ENCODE measurements at places on chromosomes 16 and 17. TPM values are rescaled to one million over a fixed set of nuclear protein-coding genes. Genes with fewer than 3 reads are reported as not detected.
A peak's percentile ranks its signal among the peaks of the same experiment; 100 is the strongest.

GRCh38 chr17:76672270-76672851 lies 28.8 kb upstream of the ST6GALNAC1 start:
- peaks cover 56% of the 10 kb centered on the region for H3K4me1 ChIP-seq
- peak overlapping the region; percentile 83 for H3K27ac ChIP-seq
- DNase-seq: peak; percentile 81
- no peaks in the 10 kb centered on the region for H3K27me3 ChIP-seq
- H3K4me3 ChIP-seq: peak overlapping the region; percentile 66

- H3K27ac ChIP-seq: no peak overlapping the region
- H3K36me3 ChIP-seq: peaks cover 4% of the 10 kb centered on the region
- H3K4me3 ChIP-seq: no peak overlapping the region
- no peaks in the 10 kb centered on the region for H3K27me3 ChIP-seq
These were observed 162.0 kb downstream of the CHD9 start for GRCh38 chr16:53216798-53217197.

GRCh38 chr16:4115209-4115948 lies 863 bp downstream of the ADCY9 start:
- H3K4me1 ChIP-seq: peaks cover 39% of the 10 kb centered on the region
- H3K4me3 ChIP-seq: peak overlapping the region; percentile 84
- H3K27ac ChIP-seq: peak overlapping the region; percentile 91
- H3K27me3 ChIP-seq: no peaks in the 10 kb centered on the region

GRCh38 chr17:75721463-75722011 lies 278 bp downstream of the ITGB4 start:
- peaks cover 44% of the 10 kb centered on the region for H3K27me3 ChIP-seq
- peak overlapping the region; percentile 43 for H3K4me3 ChIP-seq
- H3K36me3 ChIP-seq: no peaks in the 10 kb centered on the region
- peaks cover 32% of the 10 kb centered on the region for H3K4me1 ChIP-seq

GRCh38 chr16:24568392-24568791 lies 29.0 kb downstream of the RBBP6 start:
- no peaks in the 10 kb centered on the region for H3K4me1 ChIP-seq
- no peaks in the 10 kb centered on the region for H3K27me3 ChIP-seq
- no peak for DNase-seq
- H3K36me3 ChIP-seq: peaks cover 31% of the 10 kb centered on the region

DNA sequence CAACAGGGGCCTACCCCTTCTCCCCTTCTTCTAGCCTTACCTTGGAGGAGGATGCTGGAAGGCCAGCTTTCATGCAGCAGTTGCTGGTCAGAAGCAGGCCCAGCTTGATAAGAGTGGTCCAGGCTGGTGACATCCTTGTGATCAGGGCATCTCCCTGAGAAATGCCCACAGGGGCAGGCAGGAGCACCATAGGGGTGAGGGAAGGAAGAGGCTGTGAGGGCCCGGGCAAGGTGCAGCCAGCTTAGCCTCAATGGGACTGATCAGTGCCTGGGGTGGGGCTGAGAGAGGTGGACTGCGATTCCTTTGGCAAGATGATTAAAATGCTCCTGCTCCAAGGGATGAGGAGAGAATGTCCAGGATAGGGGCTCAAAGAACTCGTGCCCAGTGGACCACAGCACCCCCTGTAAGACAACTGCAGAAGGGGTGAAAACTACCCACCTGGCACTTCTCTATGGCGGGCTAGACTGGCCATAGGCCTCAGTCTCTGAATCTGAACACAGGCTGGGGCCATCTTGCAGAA lies 9.5 kb upstream of the GALK1 start:
- H3K4me1 ChIP-seq: peaks cover 72% of the 10 kb centered on the region
- H3K4me3 ChIP-seq: no peak overlapping the region
- peaks cover 8% of the 10 kb centered on the region for H3K36me3 ChIP-seq
- no peak overlapping the region for H3K27ac ChIP-seq
- no peaks in the 10 kb centered on the region for H3K27me3 ChIP-seq
- DNase-seq: no peak

DNA sequence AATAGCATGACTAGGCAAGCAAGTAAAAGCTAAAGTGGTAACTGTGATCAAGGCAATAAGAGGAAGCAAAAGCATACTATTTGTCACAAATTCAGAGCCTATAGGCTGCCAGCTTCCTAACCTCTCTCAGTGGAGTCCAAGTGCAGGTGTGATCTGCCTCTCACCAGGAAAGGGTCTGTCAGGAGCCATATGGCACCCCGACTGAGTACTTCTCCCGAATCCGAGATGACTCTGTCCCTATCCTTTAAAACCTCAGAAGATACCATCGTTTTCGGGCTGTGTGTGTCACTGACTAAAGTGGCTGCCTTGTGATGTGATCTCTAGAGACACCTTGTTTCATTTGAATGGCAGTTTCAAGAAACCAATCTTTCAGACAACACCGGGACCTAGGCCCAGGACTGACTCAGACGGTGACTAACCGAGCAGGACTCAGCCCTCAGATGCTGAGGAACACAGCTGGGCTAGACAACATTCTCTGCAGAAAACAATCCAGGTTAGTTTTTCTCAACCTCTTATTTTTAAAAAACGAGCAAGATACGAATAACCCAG lies 63.6 kb downstream of the SMG6 start:
- no peaks in the 10 kb centered on the region for H3K27me3 ChIP-seq
- no peak overlapping the region for H3K27ac ChIP-seq
- DNase-seq: no peak
- H3K4me3 ChIP-seq: no peak overlapping the region
- no peaks in the 10 kb centered on the region for H3K4me1 ChIP-seq

DNA sequence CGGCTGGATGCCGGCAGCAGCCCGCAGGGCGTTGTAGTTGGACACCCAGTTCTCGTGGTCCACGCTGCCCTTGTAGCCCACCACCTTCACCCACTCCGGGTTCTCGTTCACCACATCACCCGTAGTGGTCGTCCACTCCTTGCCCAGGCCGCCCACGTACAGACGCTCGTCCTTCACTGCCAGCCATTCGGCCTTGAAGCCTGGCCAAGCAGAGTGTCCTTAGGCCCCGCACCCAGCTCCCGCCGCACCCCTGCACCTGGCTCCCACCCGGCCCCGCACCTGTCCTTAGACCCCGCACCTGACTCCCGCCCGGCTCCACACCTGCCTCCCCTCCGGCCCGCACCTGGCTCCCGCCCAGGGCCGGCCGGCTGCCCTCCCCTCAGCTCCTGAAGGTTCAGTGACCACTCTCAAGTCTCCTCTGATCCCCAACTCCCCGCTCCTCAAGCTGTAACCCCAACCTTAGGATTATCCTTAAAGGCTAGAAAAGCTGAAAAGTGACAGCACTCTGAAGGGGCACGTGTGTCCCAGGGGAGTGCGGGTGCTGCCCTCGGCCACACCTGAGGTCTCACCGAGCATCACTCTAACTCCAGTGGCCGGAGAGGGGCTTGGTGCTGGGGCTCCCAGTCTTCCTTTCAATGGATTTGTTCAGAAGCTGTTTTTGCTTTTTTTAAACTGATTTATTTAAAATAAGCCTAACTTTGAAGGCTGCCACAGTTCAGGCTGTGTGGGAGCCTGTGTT lies 14.4 kb downstream of the CANT1 start:
- no peak overlapping the region for H3K4me3 ChIP-seq
- peaks cover 37% of the 10 kb centered on the region for H3K36me3 ChIP-seq
- H3K4me1 ChIP-seq: no peaks in the 10 kb centered on the region

- H3K4me1 ChIP-seq: peaks cover 2% of the 10 kb centered on the region
- no peaks in the 10 kb centered on the region for H3K36me3 ChIP-seq
- H3K27ac ChIP-seq: no peak overlapping the region
- DNase-seq: no peak
- H3K27me3 ChIP-seq: peaks cover 81% of the 10 kb centered on the region
These were observed 14.6 kb downstream of the COL1A1 start for GRCh38 chr17:50186661-50187393.

GRCh38 chr17:3732210-3732621 lies 8.5 kb downstream of the HASPIN start:
- peak overlapping the region; percentile 31 for H3K4me3 ChIP-seq
- H3K27ac ChIP-seq: peak overlapping the region; percentile 4
- peaks cover 42% of the 10 kb centered on the region for H3K4me1 ChIP-seq
- no peaks in the 10 kb centered on the region for H3K36me3 ChIP-seq

DNA sequence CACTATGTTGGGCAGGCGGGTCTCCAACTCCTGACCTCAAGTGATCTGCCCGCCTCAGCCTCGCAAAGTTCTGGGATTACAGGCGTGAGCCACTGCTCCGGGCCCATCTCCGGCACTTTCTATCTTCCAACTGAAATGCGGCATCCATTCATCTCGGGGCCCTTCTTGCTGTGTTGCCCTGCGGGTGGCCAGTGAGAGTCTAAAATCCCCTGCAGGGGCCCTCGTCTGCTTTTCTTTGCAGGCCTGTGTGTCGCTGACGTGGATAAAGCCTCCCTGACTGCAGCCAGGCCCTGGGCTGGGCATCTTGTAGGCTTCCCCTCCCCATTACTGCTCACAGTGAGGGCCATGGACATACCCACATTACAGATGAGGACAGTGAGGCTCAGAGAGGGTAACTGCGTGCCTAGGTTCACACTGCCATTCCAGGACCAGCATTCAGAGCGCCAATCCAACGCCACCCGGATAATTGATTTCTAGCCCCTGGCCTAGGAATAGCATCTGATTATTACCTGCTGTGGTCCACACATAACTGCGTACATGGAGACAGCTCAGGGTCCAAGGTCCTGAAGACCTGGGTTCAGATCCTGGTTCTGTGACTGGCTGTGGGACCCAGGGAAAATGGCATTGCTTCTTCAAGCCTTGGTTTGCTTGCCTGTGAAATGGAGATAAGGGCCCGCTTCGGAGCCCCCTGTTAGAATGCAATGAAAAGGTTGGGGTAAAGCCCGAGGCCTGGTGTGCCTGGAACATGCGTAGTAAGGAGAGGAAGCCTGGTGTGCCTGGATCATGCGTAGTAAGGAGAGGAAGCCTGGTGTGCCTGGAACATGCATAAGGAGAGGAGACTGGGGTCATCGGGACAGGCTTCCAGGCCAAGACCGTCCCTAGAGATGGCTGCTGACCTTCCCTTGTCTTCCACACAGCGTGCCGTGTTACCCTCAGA lies 25.0 kb downstream of the CRISPLD2 start:
- H3K4me1 ChIP-seq: peaks cover 6% of the 10 kb centered on the region
- no peak overlapping the region for H3K27ac ChIP-seq
- H3K36me3 ChIP-seq: no peaks in the 10 kb centered on the region
- DNase-seq: no peak
- peaks cover 80% of the 10 kb centered on the region for H3K27me3 ChIP-seq

- no peak for DNase-seq
- no peak overlapping the region for H3K4me3 ChIP-seq
- no peaks in the 10 kb centered on the region for H3K4me1 ChIP-seq
- no peaks in the 10 kb centered on the region for H3K36me3 ChIP-seq
- H3K27ac ChIP-seq: no peak overlapping the region
These were observed 23.7 kb downstream of the SOX8 start for GRCh38 chr16:1005286-1005685.

GRCh38 chr17:47315451-47316266 lies 8.1 kb upstream of the EFCAB13 start:
- H3K27me3 ChIP-seq: no peaks in the 10 kb centered on the region
- no peak overlapping the region for H3K27ac ChIP-seq
- DNase-seq: peak; percentile 71
- H3K36me3 ChIP-seq: no peaks in the 10 kb centered on the region

DNA sequence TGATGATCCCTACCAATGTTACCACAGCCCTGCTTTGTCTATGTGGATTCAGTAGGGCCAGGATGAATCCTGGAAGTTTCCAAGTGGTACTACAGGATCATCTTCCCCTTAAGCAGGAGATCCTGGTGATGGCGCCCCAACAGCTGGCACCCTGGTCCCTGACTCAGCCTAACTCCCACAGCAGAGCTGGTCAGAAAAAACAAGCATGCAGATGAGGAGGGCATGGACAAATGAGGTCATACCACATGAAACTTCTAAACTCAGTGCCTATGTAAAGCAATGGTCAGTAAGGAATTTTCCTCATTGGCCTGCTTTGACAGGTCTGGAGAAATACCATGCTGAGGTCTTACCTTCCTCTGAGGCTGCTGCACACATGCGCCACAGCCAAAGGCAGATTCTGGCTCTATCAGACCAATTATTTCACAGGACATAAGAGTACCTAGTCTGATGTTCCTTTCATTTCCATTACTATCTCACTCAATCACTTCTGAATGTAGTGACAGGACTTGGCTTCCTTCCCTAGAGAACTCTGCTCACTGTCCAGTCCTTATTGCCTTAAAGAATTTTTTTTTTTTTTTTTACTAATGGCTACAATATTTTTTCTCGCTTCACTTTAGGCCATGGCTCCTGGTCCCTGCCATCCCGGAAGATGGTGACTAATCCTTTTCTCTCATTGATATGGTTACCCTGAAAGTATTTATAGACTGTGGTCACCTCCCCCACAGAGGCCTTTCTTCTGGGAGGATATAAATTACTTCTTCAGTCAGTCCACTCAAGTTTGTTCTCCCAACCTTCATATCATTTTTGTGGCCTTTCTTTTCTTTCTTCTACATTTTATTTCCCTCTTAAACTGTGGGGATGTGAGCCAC lies 525.2 kb upstream of the PSMD7 start:
- no peaks in the 10 kb centered on the region for H3K36me3 ChIP-seq
- H3K27me3 ChIP-seq: no peaks in the 10 kb centered on the region
- no peak overlapping the region for H3K27ac ChIP-seq
- DNase-seq: no peak
- no peak overlapping the region for H3K4me3 ChIP-seq
- H3K4me1 ChIP-seq: no peaks in the 10 kb centered on the region

- H3K27ac ChIP-seq: peak overlapping the region; percentile 49
- H3K4me1 ChIP-seq: peaks cover 51% of the 10 kb centered on the region
- no peaks in the 10 kb centered on the region for H3K27me3 ChIP-seq
- no peak overlapping the region for H3K4me3 ChIP-seq
These were observed 6.2 kb upstream of the TBKBP1 start for GRCh38 chr17:47687748-47688147.

DNA sequence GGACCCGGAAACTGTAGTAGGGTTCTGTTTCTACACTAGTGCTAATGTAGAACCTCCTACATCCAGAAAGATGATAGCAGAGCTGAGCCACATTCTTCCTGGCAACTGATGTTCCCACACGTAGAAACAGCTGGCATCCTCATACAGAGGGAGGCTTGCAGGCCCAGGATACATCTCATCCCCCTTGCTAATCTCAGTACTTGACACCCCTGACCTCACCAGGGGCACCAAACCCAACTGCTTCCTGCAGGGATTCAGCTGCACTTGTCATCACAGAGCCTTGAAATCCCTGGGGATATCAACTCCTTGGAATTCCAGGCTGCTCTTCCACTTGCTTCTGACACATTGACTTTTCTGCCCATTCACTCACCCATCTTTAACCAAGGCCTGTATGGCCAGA lies 75.2 kb upstream of the HSBP1 start:
- no peaks in the 10 kb centered on the region for H3K4me1 ChIP-seq
- H3K27me3 ChIP-seq: no peaks in the 10 kb centered on the region
- no peaks in the 10 kb centered on the region for H3K36me3 ChIP-seq

CD300LG gene
- total RNA-seq: not detected

EPN3 gene
- total RNA-seq: 0.95 TPM

CDRT15L2 gene
- not detected for total RNA-seq

CLEC3A gene
- total RNA-seq: not detected

NPB gene
- total RNA-seq: 0.56 TPM

PRR35 gene
- total RNA-seq: not detected

CAPN15 gene
- 24.5 TPM for total RNA-seq

WNT9B gene
- total RNA-seq: not detected

TBC1D3C gene
- 0.33 TPM for total RNA-seq

KCTD2 gene
- 27.5 TPM for total RNA-seq

ST6GALNAC1 gene
- not detected for total RNA-seq

KIFC3 gene
- total RNA-seq: 45.3 TPM

HIC1 gene
- not detected for total RNA-seq

MYH2 gene
- total RNA-seq: not detected

PLCG2 gene
- 0.13 TPM for total RNA-seq

ENPP7 gene
- 2.2 TPM for total RNA-seq
